ENCODE measurements at places on chromosomes 13 and 19.

DNA sequence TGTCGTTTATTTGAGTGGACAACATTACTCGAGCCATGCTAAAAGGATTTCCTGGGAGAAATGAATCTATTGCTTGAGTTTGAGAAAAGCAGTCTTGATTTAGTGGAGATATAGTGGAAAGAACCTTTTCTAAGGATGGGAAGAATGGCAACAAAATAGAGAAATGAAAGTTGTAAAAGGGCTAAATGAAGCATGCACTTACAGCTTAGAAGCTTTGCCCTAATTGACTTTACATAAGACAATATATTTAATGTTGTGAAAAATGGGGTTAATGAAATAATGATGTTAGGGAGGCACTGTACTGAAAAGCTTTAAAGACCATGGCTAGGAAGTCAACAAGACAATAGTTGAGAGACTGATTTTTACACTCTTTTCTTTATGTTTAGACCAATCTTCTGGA is 35.4 kb downstream of the SLC10A2 start:
- DNase-seq = no peak

DNA sequence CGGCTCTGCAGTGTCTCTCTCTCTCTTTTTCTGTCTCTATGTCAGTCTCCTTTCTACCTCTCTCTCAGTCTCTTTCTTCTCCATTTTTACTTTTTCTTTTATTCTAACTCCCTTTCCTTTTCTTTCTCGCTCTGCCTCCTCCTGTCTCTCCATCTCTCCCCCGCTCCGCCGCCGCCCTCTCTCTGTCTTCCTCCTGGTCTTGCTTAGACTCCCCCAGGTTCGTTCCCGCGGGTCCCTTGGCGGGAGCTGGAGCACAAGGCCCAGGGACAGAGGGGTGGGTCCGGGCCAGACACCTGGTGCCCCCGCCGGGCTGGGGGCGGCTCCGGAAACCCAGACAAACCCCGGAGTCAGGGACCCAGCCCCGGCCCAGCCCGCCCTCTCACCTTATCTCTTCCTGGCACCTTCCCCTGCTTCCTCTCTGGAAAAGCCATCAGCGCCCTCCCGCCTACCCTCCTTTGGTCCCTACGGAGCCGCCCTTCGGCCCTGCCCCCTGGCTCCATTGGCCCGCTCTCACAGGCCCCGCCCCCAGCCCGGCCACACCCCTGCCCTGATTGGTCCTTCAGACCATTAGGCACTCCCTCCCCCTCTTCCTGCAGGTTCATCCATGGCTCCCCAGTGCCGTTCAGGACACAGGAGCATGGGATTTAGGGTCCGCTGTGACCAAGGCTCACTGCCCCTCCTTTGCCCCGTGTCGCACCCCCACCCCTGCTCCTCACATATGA is 15.4 kb upstream of the NOP53 start:
- DNase-seq = peak; percentile 87

GRCh38 chr13:76307142-76307541 is 579.1 kb downstream of the KCTD12 start:
- DNase-seq = no peak

DNA sequence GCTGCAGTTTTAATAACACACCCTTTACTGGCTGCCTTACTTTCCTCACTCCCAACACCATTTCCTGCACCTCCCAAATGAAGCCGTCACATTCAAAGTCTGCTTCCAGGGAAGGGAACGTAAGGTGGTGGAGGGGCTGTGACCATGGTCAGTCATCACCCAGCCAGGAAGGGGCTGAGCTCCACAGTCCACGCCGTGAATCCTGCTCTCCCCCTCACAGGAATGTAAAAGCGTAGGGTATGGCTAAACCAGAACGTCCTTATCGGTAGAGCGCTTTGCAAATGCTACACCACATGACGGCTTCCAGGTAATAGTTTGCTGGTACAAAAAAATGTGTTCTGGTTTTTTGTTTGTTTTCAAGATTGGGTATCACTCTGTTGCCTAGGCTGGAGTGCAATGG is 7.0 kb downstream of the NUMBL start:
- no peak for DNase-seq

GRCh38 chr13:34263681-34264080 is 445.7 kb downstream of the RFC3 start:
- DNase-seq = no peak

- no peak for DNase-seq
These were observed 541 bp upstream of the RSPH6A start for GRCh38 chr19:45815481-45816216.

DNA sequence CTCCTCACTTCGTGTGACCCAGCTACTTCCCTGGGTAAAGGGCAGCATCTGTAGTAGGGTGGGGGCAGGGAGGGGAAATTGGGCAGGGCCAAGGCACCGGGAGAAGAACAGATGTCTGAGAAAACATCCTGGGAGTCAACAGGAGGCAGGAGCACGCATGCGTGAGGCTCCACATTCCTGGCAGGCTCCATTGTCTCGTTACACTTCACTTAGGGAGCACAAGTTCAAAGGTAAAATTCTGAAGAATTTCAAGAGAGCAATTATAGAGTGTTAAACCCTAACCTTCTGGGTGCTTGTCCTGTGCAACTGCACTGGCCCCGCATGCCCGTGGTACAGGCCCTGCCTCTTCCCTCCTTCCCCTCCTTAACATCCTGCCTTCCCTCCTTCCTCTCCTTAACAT is 79.6 kb upstream of the POMP start:
- no peak for DNase-seq

- no peak for DNase-seq
These were observed 131.5 kb downstream of the RGCC start for GRCh38 chr13:41588899-41589298.

DNA sequence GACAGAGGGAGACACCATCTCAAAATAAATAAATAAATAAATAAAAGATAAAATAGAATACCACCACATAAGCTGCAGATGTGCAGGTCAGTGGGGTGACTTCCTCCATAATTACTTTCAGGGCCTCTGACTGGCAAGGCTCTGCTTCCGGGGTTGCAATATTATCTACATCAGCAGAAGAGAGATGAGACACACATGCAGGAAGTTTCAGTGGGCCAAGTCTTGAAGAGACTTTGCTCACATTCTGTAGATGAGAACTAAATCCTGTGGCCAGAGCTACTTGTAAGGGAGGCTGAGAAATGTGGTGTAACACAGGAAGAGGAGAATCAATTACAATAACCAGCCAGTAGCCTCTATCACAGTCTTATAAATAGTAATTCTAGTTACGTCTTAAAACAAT is 89.9 kb upstream of the MAB21L1 start:
- no peak for DNase-seq

GRCh38 chr19:2538096-2538757 is 62.3 kb downstream of the GADD45B start:
- DNase-seq = no peak

- DNase-seq = peak; percentile 7
These were observed 10.5 kb downstream of the ZIC2 start for GRCh38 chr13:99991828-99992775.

DNA sequence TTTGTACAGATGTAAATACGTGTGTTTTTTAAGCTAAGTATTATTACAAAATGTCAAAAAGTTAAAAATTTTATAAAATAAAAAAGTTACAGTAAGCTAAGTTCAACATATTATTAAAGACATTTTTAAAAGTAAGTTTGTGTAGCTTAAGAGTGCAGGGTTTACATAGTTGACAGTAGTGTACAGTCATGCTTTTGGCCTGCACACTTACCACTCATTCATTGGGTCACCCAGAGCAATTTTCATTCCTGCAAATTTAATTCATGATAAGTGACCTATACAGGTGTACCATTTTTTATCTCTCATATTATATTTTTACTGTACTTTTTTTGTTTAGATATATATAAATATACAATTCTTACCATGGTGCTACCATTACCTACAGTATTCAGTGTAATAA is 769.9 kb upstream of the SLITRK6 start:
- no peak for DNase-seq

DNA sequence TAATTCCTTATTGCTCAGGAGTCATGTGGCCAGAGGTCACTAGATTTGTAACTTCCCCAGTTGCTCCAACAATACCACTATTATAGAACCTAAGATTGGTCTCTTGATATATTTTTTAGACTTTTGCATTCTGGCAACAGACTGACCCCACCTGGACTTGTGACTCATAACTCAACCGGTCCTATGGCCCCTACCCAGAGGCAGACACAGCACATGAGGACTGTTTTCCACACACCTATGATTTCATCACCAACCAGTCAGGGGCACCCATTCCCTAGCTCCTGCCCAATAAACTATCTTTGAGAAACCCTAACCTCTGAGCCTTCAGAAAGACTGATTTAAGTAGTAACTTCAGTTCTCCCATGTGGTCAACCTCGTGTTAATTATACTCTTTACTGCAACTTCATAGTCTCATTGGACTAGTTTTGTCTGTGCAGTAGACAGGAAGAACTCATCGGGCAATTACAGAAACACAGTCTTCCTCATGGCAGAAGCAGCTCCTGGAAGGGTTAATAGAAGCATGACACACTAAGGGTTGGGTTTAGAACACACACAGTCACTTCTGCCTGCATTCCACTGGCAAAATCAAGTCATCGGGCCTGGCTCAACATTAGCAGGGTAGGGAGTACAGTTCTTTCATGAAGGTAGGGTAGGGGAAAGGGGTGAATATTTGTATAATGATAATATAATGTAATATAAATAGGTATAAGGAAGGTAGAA is 251.8 kb downstream of the UQCRFS1 start:
- no peak for DNase-seq

DNA sequence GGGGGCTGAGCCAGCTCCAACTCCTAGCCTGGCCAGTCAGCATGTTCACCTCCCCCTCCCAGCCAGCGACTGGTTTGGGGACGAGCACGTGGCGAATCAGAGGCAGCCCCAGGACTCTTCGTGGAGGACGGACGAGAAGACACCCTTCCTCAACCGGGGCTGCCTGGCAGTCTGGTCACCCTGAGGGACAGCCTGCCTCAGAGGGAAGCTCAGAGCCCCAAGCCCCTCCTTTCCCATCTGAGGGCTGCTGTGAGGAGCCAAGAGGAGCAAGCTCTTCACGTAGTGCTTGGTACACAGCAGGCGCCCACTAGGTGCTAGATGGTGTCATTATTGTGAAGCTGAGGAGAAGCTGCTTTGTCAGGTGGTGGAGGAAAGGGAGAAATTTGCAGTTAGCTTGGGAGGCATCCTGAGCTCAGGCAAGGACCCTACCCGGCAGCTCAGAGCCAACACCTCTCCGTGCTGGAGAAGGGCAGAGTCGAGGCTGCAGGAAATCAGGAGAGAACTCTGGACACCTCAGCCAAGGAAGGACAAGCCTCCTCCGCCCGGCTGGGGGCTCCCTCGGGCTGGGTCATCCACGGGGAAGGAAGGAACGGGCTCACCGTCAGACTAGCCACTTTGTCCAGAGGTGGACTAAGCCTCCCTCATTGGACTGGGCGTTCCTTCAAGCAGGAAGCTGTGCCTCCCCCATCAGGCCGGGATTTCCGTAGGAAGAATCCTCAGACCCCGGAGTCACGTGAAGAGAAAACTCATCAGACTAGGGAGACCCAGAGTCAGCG is 14.9 kb upstream of the C2CD4C start:
- DNase-seq = no peak

- DNase-seq = no peak
These were observed 13.1 kb upstream of the FBXL3 start for GRCh38 chr13:77040076-77040475.

DNA sequence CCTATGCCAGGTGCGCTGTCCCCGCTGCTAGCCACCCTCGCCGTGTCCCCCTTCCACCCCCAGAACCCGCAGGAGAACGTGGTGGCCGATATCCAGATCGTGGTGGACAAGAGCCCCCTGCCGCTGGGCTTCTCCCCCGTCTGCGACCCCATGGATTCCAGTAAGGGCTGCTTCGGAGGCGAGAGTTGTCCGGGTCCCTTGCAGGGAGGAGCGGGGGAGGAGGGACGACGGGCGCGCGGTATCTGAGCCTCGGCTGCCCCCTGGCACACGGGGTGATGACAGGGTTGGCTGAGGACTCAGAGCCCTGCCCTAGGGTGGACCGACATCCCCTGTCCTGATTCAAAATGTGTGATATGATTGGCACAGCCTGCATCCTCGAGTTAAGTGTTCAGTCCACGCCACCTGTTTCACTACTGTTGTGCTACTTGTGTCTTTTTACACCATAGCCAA is 653 bp downstream of the MVB12A start:
- no peak for DNase-seq

GRCh38 chr19:50418176-50419021 is at the start of gene SPIB:
Gene SPIB, plus strand, starts transcription at chr19:50418938. Its CDS starts 25 bp downstream, at chr19:50418963.
- no peak for DNase-seq

- DNase-seq = no peak
These were observed 19.6 kb downstream of the CCDC8 start for GRCh38 chr19:46393456-46394401.

DNA sequence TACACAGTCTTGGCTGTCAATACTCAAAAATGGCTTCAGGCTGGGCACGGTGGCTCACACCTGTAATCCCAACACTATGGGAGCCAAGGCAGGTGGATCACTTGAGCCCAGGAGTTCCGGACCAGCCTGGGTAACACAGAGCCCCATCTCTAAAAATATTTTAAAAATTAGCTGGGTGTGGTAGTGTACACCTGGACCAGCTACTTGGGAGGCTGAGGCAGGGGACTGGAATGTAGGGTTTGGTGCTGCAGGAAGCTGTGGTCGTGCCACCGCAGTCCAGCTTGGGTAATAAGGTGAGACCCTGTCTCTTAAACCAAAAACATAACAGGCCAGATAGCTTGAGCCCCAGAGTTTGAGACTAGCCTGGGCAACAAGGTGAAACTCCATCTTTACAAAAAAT is 6.7 kb upstream of the CHERP start:
- no peak for DNase-seq

DNA sequence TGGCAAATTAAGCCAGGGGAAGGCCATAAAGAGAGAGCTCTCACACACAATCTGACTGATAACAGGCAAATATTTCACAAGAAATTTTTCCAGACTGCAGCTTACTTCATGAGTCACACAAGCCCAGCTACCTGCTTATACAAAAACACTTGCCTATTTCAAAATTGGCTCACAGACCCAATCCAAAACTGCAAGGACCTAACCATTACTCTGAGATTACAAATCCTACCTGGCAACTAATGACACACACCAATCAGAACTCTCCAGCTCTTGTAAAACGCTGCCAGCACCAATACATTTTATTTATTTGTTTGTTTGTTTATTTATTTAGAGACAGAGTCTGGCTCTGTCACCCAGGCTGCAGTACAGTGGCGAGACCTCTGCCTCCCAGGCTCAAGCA is 18.1 kb upstream of the ZFP82 start:
- DNase-seq = no peak

DNA sequence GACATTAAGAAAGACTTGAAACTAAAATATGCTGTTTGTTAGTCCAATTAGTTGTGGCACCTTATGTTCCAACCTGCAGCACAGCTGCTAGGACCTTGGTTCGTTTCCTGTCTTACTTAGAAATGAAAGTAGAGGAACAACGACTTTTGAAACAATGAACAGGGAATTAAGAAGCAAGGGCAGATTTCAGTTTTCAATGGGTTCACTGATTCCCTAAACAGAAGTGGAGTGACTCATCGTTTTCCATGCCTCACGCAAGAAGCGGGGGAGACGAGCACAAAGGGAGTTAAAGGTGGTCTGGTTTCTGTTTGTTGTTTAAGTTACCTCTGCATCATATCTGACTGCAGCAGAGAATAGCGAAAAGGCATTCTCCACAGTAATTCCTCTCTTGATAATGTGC is 44.8 kb downstream of the PHF11 start:
- DNase-seq = no peak

Measured in ascending aorta (tissue), 2 donors.